ENCODE measurements at places on chromosomes 1 and 21.

GRCh38 chr1:56432166-56432971 lies 147.0 kb downstream of the PLPP3 start:
- DNase-seq: no peak

- DNase-seq: no peak
These were observed 10.0 kb upstream of the RCSD1 start for GRCh38 chr1:167620002-167620401.

DNA sequence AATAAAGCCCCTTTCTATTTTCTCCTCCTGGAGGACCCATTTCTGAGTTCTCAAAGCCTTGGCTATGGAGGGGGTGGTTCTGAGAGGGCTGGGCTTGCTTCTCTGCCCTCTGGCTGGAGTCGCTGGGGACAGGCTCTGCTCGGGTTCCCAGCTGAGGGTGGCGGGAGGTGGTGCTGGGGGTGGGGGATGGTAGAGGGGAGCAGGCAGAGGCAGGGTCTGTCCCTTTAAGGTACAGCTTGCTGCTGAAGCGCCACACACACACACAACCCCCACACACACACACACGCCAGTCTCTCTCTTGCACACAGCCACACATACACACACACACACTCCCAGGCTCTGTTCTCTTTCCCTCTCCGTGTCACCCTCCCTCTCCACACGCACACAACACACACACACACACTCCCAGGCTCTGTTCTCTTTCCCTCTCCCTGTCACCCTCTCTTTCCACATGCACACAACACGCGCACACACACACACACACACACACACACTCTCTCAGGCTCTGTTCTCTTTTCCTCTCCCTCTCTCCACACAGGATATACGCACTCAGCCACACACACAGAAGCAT lies 69.8 kb upstream of the SSBP3 start:
- peak; percentile 73 for DNase-seq

DNA sequence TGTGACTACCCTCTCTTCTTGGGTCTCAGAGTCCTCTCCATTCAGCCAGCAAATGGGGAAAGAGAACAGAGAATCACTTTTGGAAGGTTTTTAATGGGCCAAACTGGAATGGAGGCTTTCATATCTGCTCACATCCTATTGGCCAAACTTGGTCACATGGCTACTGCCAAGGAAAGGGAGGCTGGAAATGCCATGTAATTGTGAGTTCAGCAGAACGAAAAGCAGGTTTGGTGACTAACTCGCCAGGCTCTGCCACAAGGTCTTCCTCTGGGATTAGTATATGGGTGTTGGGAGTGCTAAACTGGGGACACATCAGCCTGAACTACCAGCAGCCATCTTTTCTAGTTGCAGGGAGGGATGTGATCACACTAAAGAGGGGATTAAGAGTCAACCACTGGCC lies 19.2 kb downstream of the RD3 start:
- no peak for DNase-seq

DNA sequence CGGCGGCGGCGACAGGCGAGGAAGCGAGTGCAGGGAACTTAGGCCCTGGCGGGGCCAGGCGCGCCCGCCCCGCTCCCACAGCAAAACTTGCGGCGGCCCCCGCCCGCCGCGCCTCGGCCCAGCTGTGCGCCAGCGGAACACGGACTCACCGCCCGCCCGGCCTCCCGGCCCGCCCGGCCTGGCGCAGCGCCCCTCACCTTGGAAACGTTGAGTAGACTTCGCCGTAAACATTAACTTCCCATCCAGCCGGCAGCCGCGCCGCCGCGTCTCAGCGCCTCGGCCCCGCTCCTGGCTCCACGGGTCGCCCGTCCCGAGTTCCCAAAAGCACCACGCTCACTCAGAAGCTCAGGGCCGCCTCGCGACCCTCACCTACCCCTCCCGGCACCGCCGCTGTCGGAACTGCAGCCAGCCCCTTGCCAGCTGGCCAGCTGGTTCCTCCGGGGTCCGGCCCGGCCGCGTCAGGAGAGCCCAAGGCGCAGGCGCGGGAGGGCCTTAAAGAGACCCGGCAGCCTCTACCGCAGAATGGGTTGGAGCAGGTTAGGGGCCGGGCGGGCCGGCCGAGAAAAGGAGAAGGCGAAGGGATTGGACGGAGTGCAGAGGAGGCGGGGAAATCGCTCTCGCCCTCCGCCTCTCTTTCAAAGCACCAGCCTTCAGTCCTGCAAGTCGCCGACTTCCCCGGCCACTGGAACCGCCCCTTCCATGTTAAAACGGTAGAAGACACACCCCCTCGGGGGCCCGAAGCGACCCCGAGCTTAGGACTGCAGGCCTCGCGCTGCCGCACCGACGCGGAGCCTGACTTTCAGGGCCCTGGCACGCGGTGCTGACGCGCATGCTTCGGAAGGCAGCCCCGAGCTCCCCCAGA lies at the start of gene EVI5:
Gene EVI5, minus strand, starts transcription at position 470 of the 862 bp plus-strand sequence. CDS start 48,562 bp downstream, outside the sequence.
- peak; percentile 98 for DNase-seq

DNA sequence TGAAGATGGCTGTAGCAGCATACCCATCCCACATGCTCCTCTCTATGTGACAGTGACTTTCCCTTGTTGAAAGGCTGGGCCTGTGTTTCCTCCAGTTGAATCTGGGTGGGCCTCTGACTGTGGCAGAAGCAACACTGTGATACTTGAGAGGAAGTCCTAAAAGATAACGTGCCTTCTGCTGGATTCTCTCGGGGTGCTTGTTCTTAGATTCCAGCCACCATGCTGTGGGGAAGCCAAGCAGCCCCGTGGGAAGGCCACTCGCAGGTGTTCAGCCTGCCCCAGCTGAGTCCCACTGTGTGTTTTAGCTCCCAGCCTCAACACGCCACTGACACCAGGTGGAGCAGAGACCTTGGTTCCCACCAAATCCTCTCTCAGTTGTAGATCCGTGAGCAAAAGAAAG lies 31.5 kb downstream of the TRAPPC10 start:
- DNase-seq: no peak
